ENCODE measurements at places on chromosomes 2 and 18.

GRCh38 chr18:73244401-73244800 lies 376.6 kb upstream of the NETO1 start:
- no peak for DNase-seq

DNA sequence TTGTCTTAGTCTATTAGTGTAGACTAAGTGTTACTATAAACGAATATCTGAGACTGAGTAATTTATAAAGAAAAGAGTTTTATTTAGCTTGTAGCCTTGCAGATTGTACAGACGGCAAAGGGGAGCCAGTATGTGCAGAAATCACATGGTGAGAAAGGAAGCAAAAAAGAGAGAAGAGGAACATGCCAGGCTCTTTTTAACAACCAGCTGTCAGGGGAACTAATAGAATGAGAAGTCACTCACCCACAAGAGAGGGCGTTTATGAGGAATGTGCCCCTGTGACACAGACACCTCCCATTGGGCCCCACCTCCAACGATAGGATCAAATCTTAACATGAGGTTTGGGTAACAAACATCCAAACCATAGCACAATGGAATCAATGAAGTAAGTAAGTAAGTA lies 20.6 kb upstream of the ZNF804A start:
- no peak for DNase-seq

GRCh38 chr2:73028841-73029240 lies 42.7 kb downstream of the SFXN5 start:
- no peak for DNase-seq

DNA sequence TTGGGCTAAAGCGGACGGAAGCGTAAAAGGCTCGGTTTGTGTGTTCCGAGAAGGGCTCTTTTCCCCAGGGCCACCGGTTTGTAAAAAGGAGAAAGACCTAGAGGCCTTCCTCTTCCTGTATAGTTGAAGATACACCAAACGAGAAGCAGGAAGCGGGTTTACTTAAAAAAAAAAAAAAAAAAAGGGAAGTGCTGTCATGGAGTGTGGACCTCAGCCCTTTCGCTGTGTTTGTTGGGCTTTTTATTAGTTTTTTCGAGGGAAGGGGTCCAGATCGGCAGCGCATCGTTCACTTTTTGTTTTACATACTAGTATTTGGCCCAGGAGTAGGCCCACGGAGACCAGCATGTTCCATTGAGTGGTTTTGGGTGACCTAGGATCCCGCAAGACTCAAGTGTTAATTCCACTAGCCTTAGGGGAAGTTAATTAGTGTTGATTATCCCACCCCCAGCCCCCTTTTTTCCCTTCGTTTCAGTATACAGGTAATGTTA lies 676 bp downstream of the ACTR2 start:
- DNase-seq, result peak; percentile 61

- DNase-seq, result no peak
Observed at GRCh38 chr2:152507907-152508306, 172.9 kb downstream of the FMNL2 start.

DNA sequence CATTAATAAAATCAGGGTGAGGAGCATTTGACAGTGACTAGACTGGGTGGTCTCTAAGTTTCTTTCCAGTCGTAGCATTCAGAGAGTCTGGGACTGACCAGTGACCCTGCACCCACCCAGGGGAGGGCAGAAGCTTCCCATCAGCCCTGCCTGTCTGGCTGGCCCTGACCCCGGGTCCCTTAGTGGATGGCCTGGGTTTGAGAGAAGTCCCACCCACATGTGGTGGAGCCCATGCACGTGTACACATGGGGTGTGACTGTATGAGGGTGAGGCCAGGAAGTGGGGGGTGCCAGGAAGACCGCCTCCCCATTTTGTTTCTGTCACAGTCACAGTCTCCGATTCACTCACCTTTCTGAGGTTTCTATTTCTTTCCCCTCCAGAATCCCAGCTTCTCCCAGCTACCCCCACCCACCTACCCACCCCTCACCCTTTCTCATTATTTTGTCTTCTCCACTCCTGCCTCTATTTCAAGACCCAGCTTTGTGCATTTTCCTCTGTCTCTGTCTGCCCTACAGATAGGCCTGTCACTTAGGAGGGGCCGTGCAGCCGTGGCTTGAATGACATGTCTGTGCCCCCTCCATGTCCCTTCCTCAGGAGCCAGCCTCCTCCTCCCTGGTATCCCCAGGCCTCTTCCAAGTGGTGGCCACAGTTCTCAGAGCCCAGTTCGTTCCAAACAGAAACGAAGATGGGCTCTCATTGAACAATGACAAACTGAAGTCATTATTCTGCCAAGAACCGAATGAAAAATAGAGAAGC lies 13.6 kb downstream of the CIB4 start:
- DNase-seq, result no peak

GRCh38 chr2:56313500-56313921 lies 129.7 kb downstream of the CCDC85A start:
- no peak for DNase-seq

GRCh38 chr2:55168221-55169154 lies 63.6 kb downstream of the CLHC1 start:
- DNase-seq, result peak; percentile 67

DNA sequence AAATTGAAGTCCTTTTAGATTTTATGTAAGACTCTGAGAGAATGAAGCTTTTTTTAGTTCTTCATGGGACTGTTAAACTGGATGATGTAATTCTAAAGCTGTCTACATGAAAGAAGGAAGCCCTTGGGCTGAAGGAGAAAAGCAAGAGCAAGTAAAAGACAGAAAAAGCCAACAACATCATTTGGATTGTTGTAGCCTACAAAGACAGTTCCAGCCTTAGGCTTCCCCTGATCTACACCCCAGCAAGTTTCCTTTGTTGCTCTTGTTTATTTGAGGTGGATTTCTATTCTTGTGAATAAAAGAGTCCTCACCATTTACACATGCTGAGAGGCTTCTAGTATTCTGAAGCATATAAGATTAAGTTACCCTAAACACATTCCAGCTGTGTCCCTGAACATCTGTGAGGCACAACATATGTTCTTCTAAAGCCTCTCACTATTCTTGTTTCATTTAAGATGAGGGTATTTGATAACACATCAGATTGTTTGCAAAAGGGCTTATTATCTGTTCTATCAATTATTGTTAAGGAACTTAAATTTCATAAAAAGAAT lies 377.8 kb downstream of the LNPK start:
- no peak for DNase-seq

- peak; percentile 13 for DNase-seq
Observed at GRCh38 chr18:70165936-70166335, 39.6 kb downstream of the RTTN start.

DNA sequence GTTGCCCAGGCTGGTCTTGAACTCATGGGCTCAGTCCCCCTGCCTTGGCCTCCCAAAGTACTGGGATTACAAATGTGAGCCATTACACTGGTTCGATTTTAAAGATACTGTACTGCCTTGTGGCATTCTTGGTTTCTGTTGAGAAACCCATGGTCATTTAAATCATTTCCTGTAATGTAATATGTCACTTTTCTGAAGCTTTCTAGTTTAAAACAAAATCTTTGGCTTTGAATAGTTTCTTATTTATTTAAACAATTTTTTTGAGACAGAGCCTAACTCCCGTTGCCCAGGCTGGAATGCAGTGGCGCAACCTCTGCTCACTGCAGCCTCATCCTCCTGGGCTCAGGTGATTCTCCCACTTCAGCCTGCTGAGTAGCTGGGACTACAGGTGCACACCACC lies 8.9 kb downstream of the ZNF512 start:
- no peak for DNase-seq

Measured in CD4-positive, alpha-beta T cell treated with Interleukin-10 for 1 hour (primary cell).